Activated T-cell treated with anti-CD3 and anti-CD28 coated beads for 4 hours (primary cell): ENCODE measurements at places on chromosomes 5 and 9.
A peak's percentile ranks its signal among the peaks of the same experiment; 100 is the strongest.

- no peak for DNase-seq
These were observed 677.0 kb downstream of the LRRC70 start for GRCh38 chr5:63255594-63255993.

GRCh38 chr5:14946815-14947620 is 75.4 kb upstream of the ANKH start:
- DNase-seq: peak; percentile 17

DNA sequence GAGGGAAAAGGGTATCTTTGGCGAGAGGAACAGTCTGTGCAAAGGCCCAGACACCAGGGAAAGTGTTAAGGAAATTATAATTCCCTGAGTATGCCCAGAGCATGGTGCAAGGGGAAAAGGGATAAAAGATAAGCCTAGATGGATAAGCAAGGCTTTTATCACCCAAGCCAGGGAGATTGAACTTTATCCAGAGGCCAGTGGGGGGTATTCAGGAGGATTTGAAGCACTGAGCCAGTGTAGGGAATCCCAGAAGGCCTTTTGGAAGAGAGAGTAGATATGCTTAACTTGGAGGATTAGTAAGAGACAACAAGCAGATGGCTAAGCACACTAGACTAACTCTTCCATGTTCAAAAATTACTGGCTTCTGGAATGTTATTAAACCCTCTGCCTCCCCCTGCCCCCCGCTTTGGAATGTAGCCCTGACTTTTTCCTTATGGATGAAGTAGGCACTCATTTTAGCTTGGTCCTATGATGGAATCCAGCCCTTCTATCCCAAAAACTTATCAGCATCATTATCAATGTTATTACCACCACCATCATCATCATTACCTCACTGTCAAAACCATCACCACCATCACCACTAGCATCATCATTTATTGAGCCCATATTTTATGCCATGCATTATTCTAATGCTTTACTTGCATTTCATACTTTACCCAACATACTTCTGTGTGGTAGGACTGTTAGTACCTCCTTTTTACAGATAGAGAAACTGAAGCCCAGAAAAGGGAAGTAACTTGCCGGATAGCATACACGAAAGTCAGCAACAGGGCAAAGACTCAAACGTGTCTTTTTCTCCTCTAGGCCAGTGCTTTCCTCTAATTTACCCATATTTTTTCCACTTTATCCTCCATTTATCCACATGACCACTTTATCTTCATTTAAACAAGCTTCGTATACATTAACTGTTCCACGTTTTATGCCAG is 237.0 kb downstream of the PAPPA start:
- no peak for DNase-seq

DNA sequence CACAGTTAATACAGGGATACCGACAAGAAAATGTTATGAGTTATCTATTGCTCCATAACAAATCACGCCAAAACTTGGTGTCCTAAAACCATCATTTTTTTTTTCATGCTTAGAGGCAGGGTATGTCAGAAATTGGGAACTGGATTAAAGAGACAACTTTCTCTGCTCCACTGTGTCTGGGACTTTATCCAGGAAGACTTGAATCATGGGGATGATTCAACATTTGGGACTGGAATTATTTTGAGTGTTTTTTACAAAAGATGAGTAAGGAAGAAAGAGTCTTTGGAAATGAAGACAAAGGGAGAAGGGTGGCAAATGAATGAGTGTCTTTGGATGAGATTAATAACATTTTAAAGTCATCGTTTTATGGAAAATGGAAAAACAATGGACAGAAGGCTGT is 1883.7 kb upstream of the C9orf72 start:
- no peak for DNase-seq

- peak; percentile 26 for DNase-seq
These were observed 20.9 kb downstream of the OR2Y1 start for GRCh38 chr5:180718810-180719453.

DNA sequence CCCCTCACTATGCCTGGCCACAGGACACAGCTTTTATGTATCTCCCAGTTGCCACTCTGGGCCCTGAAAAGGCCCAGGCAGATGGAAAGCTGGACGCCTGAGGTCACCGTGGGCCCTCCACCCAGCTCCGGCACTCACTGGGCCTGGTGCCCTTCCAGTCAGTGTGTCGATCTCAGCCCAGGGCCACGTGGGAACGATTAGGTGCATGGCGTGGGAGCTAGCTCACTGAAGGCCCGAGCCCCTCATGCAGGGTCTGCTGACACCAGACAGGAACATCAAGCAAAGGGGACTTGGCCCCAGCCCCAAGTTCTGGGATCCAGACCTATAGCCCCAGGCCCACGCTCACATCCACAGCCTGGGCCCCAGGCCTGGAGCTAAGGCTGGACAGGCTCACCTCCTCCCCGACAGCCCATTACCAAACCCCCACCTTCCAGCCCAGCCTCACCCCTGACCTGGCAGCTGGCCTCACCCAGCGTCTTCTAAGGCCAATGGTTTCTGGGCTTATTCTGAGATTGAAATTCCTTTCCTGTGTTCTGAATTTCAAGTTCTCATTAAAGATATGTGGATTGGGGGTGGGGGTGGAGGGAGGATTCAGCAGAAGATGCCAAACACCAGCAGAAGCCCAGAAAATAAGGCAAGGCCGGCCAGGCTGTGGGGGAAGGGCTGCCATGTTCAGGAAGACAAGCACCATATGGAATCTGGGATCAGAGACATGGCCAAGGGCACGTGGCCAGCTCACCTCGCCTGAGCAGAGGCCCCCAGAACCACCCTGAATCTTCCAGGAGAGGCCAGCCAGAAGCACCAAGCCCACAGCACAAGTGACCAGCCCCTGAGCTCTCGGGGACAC is 74.5 kb downstream of the ADAMTS2 start:
- no peak for DNase-seq

GRCh38 chr5:33504570-33504969 is 63.8 kb downstream of the TARS1 start:
- no peak for DNase-seq

GRCh38 chr5:178149199-178149932 is 4.3 kb downstream of the NHP2 start:
- DNase-seq: no peak

GRCh38 chr5:152349683-152350526 is 55.2 kb downstream of the NMUR2 start:
- DNase-seq: no peak

DNA sequence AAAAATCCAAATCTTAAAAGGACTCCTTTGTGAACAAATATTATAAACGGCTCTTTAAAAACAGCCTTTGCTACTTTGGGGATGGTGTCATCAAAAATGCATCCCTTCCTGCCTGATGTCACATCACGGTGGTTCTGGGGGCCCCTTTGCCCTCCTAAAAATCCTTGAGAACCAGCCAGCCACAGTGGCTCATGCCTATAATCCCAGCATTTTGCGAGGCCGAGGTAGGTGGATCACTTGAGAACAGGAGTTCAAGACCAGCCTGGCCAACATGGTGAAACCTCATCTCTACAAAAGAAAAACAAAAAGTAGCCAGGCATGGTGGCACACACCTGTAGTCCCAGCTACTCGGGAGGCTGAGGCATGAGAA is 43.9 kb downstream of the FNBP1 start:
- DNase-seq: no peak

DNA sequence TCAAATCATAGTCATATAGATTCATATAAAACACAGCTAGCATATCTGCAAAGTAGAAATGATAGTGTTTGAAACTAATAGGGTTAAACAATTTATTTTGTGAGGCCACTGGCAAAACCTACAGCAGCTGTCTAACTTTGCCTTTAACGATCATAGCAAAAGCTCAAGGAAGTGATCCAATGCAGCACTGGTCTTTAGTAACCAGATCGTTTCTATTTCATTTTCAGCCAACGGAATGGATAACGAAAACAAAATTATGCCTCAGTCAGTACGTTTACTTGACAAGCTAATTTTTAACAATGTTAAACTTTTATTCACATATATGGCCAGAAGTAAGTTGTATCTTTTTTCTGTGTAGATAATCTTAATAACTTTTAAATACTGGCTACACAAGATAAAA is 17.7 kb downstream of the MLLT3 start:
- no peak for DNase-seq

DNA sequence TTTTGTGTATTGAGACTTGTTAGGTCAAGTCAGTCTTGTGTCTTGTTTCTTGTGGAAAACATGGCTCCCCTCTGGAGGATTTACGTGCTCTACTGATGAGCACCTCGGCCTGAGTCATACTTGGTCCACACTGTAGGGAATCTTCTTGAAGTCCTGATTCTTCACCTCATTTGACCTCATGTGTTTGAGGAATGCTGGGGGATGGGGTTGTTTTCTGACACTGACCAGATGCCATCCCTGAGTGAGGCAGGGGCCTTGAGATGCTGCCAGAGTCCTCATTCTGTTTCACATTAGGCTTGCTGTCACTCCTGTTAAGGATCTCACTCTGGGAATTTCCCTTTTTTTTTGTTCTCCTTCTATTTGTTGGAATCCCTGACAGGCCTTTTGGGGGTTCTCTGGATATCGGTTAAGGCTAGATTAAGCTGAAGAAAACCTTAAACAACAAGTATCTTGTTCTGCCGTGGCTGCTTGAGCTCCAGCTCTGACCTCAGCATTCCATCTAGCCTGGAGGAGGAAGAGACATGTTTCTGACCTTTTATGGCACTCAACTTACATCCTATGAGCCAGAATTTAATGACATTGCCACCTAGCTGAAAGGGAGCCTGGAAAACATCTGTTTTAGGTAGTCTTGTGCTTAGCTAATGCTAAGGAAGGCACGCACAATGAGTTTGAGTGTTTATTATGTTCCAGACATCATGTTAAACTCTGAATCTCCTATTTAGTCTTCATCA is 20.6 kb downstream of the TCOF1 start:
- DNase-seq: no peak

DNA sequence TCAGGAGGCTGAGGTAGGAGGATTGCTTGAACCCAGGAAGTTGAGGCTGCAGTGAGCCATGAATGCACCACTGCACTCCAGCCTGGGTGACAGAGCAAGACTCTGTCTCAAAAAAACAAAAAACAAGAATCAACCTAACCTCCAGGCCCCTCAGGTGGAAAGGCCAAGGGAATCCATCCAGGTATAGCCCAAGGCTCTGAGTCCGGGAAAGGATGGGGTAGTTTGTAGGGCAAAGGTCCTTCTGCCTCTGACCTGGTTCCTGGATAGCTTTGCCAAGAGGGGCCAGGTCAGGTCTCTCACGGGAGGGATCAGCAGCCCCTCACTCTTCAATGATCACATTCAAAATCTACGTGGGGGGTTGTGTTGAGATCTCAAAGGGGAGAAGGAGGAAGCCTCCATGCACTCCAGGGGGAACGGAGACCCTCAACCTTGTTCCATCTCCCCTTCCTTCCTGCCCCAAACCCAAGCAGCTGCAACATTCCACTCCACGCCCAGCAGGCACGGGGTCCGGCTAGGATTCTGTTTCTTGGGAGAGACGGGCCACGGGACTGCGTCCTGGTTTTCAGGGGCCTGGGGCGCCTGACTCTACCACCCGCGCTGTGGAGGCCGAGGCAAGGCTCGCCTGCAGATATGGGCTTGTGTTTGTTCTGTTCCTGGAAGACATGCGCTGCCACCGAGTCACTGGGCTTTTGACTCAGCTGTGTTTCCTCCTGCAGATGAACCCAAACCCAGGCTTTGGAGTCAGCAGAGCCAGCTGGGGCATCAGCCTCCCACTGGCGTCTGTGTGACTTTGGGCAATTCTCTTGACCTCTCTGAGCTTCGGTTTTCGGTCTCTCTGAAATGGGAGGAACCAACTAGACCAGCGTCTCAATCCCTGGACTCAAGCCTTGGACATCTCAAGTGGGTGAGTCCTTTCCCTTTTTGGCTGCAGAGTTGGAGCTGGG is 35.5 kb downstream of the PLPP7 start:
- no peak for DNase-seq

DNA sequence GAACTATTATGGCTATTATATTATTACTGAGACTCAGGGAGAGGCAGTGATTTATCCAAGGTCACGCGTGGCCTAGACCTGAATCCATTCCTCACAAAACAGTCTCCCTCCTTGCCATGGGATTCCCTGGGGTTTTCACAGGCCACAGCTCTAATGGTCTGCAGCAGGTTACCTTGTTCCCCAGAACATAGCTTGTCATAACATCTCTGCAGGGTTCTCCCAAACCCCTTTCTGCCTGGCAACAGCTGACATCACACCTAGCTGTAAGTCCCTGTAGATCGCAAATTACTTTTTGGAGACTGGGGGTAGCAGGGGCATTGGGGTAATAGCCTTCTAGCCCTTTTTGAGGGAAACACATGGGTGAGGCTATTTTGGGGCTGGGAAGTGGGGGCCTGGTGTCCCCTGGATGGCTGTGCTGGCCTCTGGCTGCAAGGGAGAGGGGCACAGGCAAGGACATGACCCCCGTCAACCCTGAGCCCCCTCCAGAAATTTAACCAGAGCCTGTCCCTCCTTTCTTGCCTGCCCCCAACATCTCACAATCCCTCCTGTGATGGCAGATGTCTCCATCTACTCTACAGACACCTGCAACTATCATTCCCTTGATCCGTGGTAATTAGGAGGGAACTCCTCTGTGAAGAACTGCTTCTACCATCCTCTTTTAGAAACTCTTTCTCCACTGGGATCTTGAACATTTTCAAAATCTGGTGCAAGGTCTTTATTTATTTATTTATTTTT is 1.3 kb downstream of the CD74 start:
- DNase-seq: peak; percentile 57

DNA sequence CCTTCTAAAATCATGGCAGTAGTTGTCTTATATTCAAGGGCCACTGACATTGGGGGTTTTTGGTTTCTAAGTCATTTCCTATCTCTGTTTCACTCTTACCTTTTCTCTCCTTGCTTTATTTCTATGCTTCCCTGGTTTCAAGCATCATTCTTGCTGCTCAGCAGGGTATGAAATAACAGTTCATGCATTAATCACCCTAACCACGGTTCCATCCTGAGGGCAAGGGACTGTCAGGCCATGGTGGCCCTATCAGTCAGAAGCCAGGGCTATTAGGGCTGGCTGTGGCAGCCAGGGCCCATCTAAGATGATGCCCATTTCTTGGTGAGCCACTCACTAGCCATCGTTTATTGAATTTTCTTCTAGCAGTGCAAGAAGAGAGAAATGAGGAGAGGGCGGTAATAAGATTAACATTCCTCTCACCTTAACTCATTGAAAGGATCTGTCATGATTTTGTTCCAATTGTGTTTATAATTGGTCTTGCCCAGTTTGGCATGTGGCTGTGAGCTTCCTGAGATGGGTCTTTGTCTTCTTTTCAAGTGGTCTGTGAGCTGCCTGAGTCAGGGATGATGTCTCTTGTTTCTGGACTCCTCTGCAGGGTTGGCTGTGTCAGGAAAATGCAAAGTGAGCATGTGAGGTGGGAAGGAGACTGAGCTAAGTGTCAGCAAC is 45.2 kb downstream of the CYSTM1 start:
- DNase-seq: no peak

DNA sequence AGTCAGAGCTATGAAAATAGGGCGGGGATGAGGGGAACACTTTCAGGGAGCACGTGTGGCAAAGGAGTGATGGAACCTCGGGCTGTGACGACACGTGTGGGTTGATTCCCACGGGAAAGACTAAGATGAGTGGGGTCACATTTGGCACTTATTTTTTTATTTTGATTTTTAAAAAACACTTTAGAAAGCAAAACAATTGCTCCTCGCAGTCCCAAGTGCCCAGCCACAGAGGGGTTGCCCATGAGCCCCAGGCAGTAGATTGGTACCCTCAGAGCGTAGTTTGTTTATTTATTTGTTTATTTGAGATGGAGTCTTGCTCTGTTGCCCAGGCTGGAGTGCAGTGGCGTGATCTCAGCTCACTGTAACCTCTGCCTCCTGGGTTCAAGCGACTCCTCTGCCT is 69.7 kb downstream of the WNK2 start:
- DNase-seq: no peak

GRCh38 chr5:59002162-59002825 is 419.4 kb downstream of the RAB3C start:
- no peak for DNase-seq

- DNase-seq: no peak
These were observed 19.0 kb downstream of the TMEM8B start for GRCh38 chr9:35847792-35848572.
